Gastroesophageal sphincter (tissue), 4 donors: ENCODE measurements at places on chromosomes 3 and 15. TPM values are rescaled to one million over a fixed set of nuclear protein-coding genes. Genes with fewer than 3 reads are reported as not detected.

DNA sequence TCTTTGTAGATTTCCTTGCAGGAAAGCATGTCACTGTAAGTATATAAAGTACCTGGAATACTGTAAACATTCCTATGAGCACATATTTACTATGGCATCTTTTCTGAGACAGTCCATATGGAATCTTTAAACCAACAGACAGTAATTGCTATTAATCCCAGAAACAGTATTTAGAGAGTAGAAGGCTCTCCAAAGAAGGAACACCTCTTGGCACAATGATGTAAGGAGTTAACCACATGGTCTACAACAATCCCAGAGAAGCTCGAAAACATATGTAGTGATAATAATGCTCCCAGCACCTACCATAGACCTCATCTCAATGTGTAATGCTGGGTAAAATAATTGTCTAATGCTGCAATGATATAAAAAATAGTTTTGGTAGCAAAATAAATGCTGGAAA lies 95.8 kb upstream of the IL12A start:
- ATAC-seq: no peak

The FBN1 gene
- total RNA-seq: 153 TPM

DNA sequence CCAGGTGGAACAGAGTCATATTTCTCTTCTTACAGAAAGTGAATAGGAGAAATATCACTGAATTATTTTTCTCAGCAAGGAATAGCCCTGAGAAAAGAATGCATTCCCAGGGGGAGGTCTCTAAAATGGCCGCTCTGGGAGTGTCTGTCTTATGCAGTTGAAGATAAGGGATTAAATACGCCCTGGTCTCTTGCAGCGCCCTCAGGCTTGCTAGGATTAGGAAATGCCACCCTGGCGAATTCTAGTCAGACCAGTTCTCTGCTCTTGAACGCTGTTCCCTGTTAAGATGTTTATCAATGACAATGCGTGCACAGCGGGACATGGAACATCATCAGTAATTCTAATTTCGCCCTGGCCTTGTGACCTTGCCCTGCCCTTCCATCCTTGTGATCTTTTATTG lies 949.0 kb upstream of the SEMA6D start:
- no peak for ATAC-seq

The C3orf20 gene
- total RNA-seq: not detected

DNA sequence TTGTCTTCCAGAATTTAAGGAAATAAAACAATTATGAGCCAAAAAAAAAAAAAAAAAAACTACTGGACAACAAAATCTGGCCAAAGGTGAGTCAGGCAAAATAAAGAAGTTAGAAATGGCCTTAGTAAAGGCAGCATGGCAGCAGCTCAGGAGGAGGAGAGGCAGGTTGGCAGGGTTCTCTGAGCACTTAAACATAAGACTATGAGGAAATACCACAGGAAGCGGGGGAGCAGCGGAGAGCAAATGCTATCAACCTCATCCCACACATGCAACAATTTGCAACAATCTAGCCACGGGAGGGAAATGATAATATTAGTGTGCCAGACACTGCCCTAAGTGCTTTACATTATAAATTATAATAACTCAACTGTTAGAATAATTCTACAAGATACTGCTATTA lies 247.3 kb upstream of the NSMCE3 start:
- no peak for ATAC-seq
